Activated naive CD8-positive, alpha-beta T cell treated with anti-CD3 and anti-CD28 coated beads, Interleukin-2, amount 50 U/mL, for 16 hours (primary cell): ENCODE measurements at places on chromosomes 5 and 9.

GRCh38 chr5:154757814-154758406 is 2.7 kb downstream of the LARP1 start:
- DNase-seq = no peak

GRCh38 chr9:78618735-78619134 is 321.8 kb downstream of the PSAT1 start:
- DNase-seq = no peak

DNA sequence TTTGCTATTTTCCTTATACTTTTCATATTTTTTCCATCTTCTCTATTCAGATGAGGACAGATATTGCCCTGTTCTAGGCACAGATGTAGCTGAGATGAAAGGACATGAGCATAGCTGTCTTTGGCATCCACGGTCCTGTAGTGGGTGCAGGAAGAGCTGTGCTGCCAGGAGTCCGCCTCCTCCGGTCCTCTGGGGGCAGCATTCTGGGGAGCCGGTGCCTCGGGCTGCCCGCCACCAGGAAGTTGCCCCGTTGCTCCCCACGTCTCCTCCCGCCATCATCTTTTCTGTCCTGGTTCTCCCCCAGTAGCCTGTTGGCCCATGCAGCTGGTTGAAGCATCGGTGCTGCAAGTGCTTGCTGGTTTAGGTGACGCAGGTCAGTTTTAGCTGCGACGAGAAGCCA is 170.0 kb upstream of the IRX4 start:
- no peak for DNase-seq

- DNase-seq = no peak
These were observed 107.5 kb upstream of the FBN2 start for GRCh38 chr5:128645581-128645980.

DNA sequence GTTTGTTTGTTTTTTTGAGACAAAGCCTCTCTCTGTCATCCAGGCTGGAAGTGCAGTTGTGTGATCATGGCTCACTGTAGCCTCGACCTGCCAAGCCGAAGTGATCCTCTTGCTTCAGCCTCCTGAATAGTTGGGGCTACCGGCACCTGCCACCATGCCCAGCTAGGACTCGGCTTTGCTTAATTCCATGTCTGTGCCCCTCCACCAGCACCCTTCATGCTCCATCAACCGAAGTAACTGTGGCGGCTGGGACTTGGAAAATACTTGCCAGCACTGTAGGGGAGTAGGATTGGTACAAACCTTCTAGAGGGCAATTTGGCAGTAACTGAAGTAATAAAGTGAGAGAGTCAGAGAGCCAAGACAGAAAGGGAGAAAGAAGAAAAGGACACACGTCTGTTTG is 19.0 kb downstream of the FAXDC2 start:
- no peak for DNase-seq

DNA sequence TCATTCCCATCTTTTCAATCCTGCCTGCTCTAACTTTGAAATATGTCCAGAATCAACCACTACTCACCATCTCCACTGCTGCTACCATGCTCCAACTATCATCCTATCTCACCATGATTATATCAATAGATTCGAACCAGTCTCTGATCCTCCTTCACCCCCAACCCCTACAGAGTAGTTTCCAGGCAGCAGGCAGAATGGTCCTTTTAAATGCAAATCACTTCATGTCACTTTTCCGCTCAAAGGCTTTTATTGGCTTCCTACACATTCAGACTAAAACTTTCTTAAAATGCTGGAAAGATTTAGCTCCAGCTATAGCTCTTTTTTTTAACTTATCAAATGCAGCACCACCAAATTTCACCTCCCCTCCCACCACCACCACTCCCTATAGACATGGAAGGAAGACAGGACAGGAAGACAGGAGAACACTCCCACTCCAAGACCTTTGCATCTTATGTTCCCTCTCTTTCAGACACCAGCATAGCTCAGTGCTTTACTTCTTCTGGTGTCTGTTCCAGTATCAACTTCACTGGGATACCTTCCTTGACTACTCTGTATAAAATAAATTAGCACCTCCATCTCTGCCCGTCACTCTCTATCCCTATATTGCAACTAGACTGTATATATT is 9.9 kb upstream of the PPP2R2B start:
- DNase-seq = no peak

GRCh38 chr5:157590478-157590877 is 14.9 kb upstream of the ADAM19 start:
- no peak for DNase-seq

- no peak for DNase-seq
These were observed 434.0 kb downstream of the NFIB start for GRCh38 chr9:13879981-13880380.

DNA sequence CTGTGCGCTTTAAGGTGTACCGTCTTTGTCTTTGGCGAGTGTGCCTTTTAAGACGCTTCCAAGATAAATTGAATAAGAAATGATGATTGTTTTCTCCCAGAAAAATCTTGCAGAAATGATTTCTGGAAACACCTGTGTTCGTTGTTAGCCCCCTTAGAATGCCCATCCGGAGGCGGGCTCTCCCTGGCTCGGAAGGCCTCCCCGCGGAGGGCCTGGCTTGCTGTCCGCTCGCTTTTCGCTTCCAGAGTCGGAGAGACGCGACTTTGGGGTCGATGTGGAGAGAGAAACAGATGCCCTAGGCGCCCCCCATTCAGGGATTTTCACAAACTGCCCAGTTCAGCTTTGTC is 23.9 kb downstream of the LECT2 start:
- DNase-seq = no peak

- DNase-seq = no peak
These were observed 10.6 kb upstream of the NR3C1 start for GRCh38 chr5:143413958-143414669.

DNA sequence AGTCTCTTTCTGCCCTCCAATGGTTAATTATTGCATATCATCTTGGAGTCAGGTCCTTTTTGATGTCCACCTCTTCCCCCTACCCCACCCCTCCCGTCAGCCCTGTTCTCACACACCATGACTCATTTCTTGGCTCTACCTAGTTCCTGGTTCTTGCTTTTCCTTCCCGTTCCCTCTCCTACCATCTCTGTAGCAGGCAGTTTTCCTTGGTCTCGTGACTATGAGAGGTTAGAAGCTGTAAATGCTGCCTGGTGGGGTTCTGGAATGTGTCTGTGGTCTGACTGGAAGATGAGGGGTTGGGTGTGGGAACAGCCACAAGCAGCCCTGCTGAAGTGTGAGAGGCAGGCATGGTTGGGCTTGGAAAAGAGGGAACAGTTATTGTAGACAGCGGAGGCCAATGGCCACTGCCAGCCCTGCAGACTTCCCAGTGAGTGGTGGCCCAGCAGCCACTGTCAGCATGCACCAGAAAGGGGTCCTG is 18.2 kb downstream of the SLC22A5 start:
- no peak for DNase-seq

DNA sequence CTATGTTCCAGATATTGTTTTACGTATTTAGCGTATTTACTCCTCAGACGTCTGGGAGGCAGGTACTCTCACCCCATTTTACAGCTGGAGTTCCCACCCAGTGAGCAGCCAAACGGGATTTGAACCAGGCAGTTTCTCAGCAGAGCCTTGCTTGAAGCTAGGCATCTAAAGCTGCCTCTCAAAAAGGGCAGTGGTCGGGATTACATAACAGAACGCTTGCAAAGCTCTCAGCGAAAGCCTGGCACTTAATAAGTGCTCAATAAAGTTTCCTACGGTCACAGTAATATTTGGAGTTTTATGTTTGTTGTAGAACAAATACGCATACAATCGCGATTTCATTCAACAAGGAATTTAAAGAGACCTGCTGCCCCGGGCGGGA is 286 bp upstream of the BSPRY start:
- no peak for DNase-seq

GRCh38 chr9:120920806-120921178 is 5.8 kb downstream of the TRAF1 start:
- DNase-seq = no peak

DNA sequence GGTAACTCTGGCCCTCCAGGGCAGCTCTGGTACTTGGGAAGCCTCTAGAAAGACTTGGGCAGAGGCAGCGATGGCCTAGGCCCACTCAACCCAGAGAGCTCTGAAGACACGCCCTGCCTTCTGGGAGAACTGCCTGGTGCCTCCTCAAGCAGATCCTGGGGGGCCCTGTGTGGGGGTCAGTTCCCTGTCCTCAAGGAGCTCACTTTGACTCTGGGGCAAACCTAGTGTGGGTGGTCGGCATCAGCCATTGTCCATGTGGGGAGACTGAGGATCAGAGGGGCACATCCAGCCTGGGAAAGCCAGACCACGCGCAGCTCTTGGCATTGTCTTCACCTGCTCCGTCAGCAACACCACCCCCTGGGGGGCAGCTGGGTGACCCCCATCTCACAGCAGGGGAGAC is 28.0 kb downstream of the ABO start:
- no peak for DNase-seq
